ENCODE measurements at places on chromosomes 12 and 14.

- no peak for DNase-seq
Observed at GRCh38 chr14:71240171-71240570, 332.9 kb downstream of the PCNX1 start.

GRCh38 chr12:58206876-58207275 is 265.5 kb downstream of the ATP23 start:
- DNase-seq, result no peak

GRCh38 chr12:100573292-100574186 is at the start of gene GAS2L3:
TSS of gene GAS2L3 (plus strand) at chr12:100573684. CDS start at chr12:100594905, 21,221 bp downstream.
- DNase-seq, result no peak

DNA sequence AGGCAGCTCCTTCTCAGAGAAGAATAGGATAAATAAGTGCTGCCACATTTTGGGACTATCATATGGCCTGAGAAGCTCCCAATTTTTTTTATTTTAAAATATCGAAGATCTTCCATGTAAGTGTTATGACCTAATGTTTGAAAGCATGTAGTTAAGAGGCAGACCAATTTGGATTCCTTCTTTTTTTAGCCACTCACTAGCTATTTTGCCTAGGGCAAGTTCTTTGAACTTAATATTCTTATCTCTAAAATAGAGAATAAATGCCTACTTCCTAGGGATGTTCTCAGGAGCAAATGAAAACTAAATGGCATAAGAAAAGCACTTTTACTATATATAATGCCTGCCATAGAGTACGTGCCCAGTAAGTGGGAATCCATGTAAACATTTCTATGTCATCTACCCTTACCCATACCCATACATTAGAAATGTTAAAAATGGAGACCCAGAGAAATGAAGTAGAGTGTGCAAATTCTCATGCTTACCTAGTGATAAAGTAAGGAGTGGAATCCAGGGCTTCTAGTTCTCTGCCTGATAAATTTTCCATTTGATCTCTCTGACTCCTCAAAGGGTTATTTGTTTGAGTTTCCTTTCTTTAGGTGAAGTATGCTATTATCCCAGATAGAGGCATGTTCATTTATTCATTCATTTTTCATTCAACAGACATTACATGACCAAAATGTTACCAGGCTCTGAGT is 148.3 kb downstream of the TGFB3 start:
- no peak for DNase-seq

All from stimulated activated CD8-positive, alpha-beta memory T cell treated with anti-CD3 and anti-CD28 coated beads, Interleukin-4, amount 100 ng/mL, for 1 hour (primary cell).